H7 (cell line): ENCODE measurements at places on chromosomes 5 and 9. TPM values are rescaled to one million over a fixed set of nuclear protein-coding genes. Genes with fewer than 3 reads are reported as not detected.

The NUDT12 gene
- total RNA-seq: 22.8 and 31.4 TPM in 2 replicates

The SLC6A18 gene
- total RNA-seq: not detected in 2 replicates

The AIF1L gene
- total RNA-seq: 93.3 and 97.2 TPM in 2 replicates

The CDH9 gene
- 0.18 and 0.90 TPM in 2 replicates for total RNA-seq

The CAAP1 gene
- 38.5 and 57.0 TPM in 2 replicates for total RNA-seq

The PLAC8L1 gene
- total RNA-seq: 0.44 and 0.59 TPM in 2 replicates

The LCN15 gene
- total RNA-seq: 0.18 TPM in 1 of 2 replicates, not detected in the other

The ZNF483 gene
- 50.3 and 62.9 TPM in 2 replicates for total RNA-seq

The RNF224 gene
- total RNA-seq: not detected in 2 replicates

The SPINK4 gene
- total RNA-seq: not detected in 2 replicates

The FOXD4L5 gene
- total RNA-seq: not detected in 2 replicates

The IL3 gene
- not detected in 2 replicates for total RNA-seq

The PTPN3 gene
- 0.62 and 2.0 TPM in 2 replicates for total RNA-seq

The PRSS3 gene
- total RNA-seq: not detected in 2 replicates

The RETREG1 gene
- total RNA-seq: 0.28 and 0.74 TPM in 2 replicates

The GLRA1 gene
- not detected in 2 replicates for total RNA-seq

The SECISBP2 gene
- 51.6 and 74.8 TPM in 2 replicates for total RNA-seq

The CATSPER3 gene
- 0.07 TPM in 1 of 2 replicates, not detected in the other for total RNA-seq

The PCDHA12 gene
- total RNA-seq: 1.9 and 2.3 TPM in 2 replicates

The KIAA0825 gene
- total RNA-seq: 0.63 and 1.5 TPM in 2 replicates

The FAXDC2 gene
- total RNA-seq: 2.6 and 9.6 TPM in 2 replicates

The OTP gene
- total RNA-seq: not detected in 2 replicates

The HSPB3 gene
- not detected in 2 replicates for total RNA-seq

The LCN10 gene
- total RNA-seq: 0.76 and 1.4 TPM in 2 replicates

The C5orf24 gene
- total RNA-seq: 15.4 and 21.0 TPM in 2 replicates

The SH2D3C gene
- 0.26 and 0.42 TPM in 2 replicates for total RNA-seq

The IFNA21 gene
- total RNA-seq: not detected in 2 replicates

The PCDHB14 gene
- 0.10 and 0.26 TPM in 2 replicates for total RNA-seq

The KCNV2 gene
- 0.11 and 1.4 TPM in 2 replicates for total RNA-seq

The ABHD17B gene
- total RNA-seq: 68.9 and 76.8 TPM in 2 replicates

The TTC23L gene
- total RNA-seq: 0.55 and 1.4 TPM in 2 replicates

The FAM169A gene
- total RNA-seq: 37.6 and 51.1 TPM in 2 replicates
